ENCODE measurements at places on chromosomes 12 and 14. TPM values are rescaled to one million over a fixed set of nuclear protein-coding genes. Genes with fewer than 3 reads are reported as not detected.
A peak's percentile ranks its signal among the peaks of the same experiment; 100 is the strongest.

MYH7 gene
- total RNA-seq: 0.12 TPM

SLC25A47 gene
- total RNA-seq: not detected

TESPA1 gene
- total RNA-seq: 6.7 TPM

RDH12 gene
- 0.20 TPM for total RNA-seq

GRCh38 chr12:53577941-53578352 is 48.2 kb downstream of the ATF7 start:
- DNase-seq: no peak

- peak; percentile 92 for DNase-seq
Measured at GRCh38 chr12:48788854-48789775, at the start of gene ADCY6. Gene ADCY6, minus strand, starts transcription at chr12:48789089. Its CDS starts 5,655 bp downstream, at chr12:48783434.

- no peak for DNase-seq
Measured at GRCh38 chr14:88258021-88258420, 65.0 kb downstream of the KCNK10 start.

CCDC177 gene
- not detected for total RNA-seq
